Activated CD8-positive, alpha-beta memory T cell treated with anti-CD3 and anti-CD28 coated beads for 4 hours (primary cell): ENCODE measurements at places on chromosomes 13 and 19.

DNA sequence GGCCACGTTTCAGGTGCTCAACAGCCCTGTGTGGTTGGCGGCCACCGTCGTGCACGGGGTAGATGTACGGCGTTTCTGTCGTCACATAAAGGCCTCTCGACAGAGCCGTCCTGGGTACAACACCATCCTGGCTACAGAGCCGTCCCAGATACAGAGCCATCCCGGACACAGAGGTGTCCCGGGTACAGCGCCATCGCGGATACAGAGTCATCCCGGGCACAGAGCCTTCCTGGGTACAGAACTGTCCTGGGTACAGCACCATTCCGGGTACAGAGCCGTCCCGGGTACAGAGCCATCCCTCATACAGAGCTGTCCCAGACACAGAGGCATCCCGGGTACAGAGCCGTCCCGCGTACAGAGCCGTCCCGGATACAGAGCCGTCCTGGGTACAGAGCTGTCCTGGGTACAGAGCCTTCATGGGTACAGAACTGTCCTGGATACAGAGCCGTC lies 222.7 kb upstream of the SOX1 start:
- no peak for DNase-seq

DNA sequence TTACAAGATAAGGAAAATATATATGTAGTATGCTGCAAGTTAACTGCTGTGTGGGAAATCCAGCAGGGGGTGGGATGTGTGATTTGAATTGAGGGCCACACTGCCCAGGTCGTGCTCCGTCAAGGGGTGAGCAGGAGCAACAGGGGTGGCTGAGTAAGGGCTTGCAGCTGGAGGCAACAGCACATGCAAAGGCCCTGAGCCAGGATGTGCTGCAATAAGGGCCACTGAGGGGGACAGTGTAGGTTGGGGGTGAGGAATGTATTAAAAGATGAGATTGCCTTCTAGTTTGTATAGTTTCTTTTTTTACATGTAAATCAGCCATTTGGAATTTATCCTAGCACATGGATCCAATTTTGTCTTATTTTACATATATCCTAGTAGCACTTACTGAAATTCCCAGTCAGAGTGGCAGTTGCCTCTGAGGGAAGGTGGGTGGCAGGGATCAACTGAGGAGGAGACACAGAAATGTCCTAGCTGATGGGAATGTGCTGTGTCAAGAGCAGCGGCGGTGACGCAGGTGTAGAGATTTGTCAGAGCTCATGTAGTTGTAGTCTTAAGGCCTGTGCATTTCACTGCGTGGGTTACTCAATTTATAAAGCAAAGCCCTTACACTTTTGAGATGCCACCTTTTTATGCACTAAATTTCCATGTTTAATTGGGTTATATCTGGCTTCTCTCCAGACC lies 5.4 kb upstream of the RBM42 start:
- DNase-seq: no peak

DNA sequence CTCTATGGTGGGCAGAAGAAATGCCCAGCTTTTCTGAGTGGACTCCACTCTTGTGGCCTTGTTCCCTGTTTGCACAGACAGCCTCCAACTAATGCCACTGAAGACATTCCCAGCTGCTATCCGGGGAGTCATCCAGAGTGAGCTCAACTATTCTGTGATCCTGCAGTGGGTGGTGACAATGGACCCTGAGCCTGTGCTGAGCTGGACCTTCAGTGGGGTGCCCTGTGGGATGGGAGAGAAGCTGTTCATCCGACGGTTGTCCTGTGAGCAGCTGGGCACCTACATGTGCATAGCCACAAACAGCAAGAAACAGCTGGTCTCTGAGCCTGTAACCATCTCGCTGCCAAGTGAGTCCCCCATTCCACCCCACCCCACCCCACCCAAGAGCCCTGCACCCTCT lies 10.3 kb downstream of the IGSF23 start:
- no peak for DNase-seq

GRCh38 chr13:97276862-97277269 lies 54.7 kb downstream of the MBNL2 start:
- DNase-seq: no peak

GRCh38 chr13:99380921-99381645 lies 73.9 kb upstream of the GPR183 start:
- DNase-seq: peak; percentile 28

DNA sequence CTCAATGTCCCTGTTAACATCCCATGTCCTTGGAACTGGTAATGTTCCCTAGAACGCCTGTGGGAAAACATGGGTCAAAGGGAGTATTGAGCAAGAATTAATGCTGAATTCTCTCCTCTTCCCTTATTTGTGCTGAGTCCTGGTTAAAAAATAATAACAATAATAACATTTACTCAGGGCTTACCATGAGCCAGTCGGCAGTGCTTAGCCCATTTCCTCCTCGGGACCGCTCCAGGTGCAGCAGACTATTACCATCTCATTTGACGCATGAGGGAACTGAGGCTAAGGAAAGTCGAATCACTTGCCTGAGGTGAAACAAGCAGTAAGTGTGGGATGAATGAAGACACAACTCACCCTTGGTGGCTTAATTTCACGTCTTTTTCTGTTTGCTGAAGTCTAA lies 33.6 kb upstream of the SLC15A1 start:
- DNase-seq: no peak

GRCh38 chr13:77437267-77437666 lies 98.2 kb upstream of the SCEL start:
- DNase-seq: no peak

- DNase-seq: no peak
Measured at GRCh38 chr13:50800091-50800739, 43.3 kb downstream of the DLEU7 start.

- no peak for DNase-seq
Measured at GRCh38 chr19:18489627-18490184, 32.2 kb downstream of the ELL start.

- no peak for DNase-seq
Measured at GRCh38 chr19:33997690-33998089, 174.6 kb upstream of the LSM14A start.

GRCh38 chr19:17871878-17872250 lies at the start of gene SLC5A5:
Gene SLC5A5 (plus strand): TSS chr19:17871945. CDS start chr19:17872320, 375 bp downstream.
- DNase-seq: no peak

- DNase-seq: no peak
Measured at GRCh38 chr13:41389580-41389979, 67.8 kb upstream of the RGCC start.

DNA sequence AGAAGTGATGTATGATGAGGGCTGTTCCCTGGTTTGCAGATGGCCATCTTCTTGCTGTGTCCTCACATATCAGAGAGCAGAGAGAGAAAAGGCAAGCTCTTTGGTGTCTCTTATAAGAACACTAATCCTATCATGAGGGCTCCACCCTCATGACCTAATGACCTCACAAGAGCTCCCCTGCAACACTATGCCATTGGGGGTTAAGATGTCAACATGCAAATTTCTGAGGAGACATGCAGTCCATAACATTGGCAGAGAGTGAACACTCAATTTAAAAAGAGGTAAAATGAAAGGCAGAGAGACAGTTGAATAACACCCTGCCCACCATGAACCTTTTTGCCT lies 10.9 kb downstream of the FAM187B start:
- DNase-seq: no peak

DNA sequence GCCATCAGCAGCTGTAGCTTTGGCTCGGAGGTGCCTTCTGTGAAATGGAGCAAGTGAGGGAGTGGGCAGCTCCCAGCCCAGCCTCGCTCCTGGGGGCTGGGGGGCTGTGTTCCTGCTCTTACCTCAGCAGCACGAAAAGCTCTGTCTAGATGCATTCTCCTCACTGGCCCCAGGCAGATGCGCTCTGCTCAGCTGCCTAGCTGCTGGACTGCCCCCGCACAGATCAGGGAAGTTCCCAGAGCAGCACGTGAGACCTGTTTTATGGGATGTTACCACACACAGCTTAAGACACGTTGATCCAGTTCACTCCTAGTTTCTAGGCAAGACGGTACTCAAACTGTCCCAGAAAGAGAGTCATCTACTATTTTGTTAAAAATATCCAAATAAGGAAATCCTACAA lies 13.6 kb downstream of the LCP1 start:
- no peak for DNase-seq

- no peak for DNase-seq
Measured at GRCh38 chr19:47257411-47258169, 1.3 kb downstream of the CCDC9 start.

DNA sequence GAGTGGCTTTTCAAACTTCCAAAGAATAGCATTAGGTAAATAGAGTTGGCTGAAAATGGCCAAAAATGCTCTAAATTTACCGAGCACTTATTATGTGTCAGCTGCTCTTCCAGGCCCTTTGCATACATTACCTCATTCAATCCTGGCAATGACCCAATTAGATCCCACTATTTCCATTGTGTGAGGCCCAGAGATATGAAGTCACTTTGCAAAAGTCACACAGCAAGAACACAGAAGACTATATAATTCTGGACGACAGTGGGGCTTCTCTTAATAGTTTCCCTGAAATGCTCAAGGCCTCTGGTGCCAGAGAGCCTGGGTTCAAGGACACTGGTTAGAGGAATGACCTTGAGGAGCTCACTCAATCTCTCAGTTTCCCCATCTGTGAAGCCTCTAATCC lies 146.8 kb downstream of the IER2 start:
- DNase-seq: no peak

GRCh38 chr13:90919153-90919552 lies 428.3 kb upstream of the MIR17HG start:
- no peak for DNase-seq

DNA sequence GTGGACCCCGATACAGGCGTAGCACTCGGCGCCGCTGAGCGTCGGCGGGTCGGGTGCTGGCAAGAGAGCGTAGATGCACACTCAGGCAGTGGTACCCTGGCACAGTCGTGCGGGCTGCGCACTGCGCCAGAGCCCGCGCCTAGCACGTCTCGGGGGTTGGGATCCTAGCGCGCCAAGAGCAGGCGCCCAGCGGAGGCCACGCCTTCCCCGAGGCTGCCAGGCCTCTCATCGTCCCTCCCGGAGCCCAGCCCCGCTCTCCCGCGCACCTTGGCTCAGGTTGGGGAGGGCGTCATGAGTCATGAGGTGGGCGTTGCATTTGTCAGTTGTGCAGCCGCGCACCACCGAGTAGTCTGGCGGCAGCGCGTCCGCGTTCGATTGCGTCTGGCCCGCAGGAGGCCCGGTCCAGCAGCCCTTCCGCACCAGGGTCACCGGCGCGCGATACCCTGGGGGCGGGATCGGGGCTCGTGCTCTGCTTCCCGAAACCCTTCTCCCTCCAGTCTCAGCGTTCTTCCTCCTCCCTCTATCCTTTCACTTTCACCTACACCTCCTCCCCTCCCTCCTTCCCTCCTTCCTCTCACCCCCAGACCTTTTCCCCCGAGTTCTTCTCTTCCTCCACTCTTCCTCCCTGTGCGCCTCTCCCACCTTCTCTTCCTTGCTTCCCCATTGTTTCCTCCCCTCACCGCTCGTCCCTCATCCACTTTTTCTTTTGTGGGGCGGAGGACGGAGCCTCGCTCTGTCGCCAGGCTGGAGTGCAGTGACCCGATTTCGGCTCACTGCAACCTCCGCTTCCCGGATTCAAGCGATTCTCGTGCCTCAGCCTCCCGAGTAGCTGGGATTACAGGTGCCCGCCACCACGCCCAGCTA lies 3.5 kb downstream of the LYPD5 start:
- DNase-seq: peak; percentile 72

- no peak for DNase-seq
Measured at GRCh38 chr19:56837492-56838023, 3.0 kb downstream of the PEG3 start.

DNA sequence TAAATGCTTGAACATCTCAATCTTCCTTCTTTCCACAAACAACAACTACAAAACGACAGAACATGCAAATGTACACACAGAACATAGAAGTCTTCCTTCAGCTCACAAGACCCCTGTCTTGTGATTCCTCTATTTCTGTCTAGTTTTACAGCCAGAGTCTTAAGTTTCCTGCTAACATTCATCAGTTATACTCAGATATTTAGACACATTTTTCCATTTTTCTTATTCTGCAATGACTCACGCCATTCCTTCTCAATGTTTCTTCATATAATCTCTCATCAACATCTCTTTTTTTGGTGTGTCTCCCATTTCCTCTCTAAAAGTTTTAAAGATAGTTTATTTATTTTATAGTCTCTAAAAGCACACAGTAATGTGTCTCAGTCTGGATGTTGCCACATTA lies 1872.9 kb upstream of the PCDH20 start:
- DNase-seq: no peak

DNA sequence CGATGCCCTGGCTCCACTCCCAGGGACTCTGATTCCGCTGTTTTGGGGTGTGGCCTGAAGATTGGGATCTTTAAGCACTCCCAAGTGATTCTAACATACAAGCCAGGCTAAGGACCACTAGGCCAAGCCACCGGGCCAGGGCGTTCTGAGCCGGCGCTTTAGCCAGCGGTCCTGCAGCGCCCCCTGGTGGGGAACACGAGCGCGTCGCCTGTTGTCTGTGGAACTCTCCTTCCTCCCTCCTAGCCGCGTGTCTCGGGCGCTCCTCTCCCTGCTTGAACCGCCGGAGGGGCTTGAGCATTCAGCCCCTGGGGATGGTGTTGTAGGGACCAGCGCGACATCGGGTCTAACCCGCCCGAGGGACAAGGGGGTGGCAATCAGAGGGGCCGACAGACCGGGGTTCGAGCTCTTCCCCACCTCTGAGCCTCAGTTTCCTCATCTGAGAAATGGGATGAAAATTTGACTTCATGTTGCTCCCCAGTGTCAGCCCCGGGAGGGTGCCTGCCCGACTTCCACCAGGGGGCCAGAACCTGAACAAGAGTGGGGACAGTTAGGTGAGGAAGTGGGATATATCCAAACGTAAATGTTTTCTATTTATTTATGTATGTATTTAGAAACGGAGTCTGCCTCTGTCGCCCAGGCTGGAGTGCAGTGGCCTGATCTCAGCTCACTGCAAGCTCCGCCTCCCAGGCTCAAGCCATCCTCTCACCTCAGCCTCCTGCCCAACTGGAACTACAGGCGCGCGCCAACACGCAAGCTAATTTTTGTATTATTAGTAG lies 18.0 kb upstream of the PNMA8B start:
- peak; percentile 63 for DNase-seq

GRCh38 chr19:29731331-29731850 lies 16.3 kb upstream of the C19orf12 start:
- DNase-seq: no peak

- DNase-seq: no peak
Measured at GRCh38 chr19:31300422-31300821, 48.8 kb downstream of the TSHZ3 start.

DNA sequence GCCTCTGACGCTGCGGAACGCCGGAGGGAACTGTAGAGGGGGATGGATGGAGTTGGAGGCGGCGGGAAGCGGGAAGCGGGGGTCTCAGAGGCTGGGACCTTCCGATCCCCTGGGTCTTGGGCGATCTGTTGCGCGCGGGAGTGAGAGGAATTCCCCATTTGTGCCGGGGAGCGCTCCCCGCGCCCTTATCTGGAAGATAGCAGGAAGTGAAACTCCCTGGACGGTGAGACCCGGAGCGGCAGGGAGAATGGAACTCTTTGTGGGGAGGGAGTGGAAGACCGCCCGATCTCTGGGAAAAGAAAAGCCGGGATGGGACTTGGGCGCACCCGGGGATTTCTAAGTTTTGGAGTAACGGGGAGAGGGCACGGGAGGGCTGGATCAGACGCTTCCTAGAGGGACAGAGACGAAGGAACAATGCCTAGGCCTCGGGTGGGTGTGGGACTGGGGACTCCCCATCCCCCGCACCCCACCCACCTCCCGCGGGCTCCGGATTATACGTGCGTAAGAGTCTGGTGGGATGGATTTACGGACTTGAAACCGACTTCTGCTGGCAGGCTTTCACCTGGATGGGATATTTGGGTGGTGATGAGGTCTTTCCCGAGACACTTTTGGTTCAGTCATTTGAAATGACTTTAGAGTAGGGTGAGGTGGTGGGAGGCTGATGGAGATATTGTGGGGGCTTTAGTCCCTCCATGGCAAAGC lies 495 bp downstream of the LSR start:
- DNase-seq: no peak
